Activated CD8-positive, alpha-beta memory T cell treated with anti-CD3 and anti-CD28 coated beads, Interleukin-2, amount 10 ng/mL, durations not matched to agents 7 days and 5 days (primary cell): ENCODE measurements at places on chromosomes 11 and 22. TPM values are rescaled to one million over a fixed set of nuclear protein-coding genes. Genes with fewer than 3 reads are reported as not detected.

CCDC73 gene
- total RNA-seq = not detected

OR8D4 gene
- total RNA-seq = not detected

ANO3 gene
- total RNA-seq = not detected

GRCh38 chr11:33557201-33557600 lies 143.4 kb downstream of the C11orf91 start:
- DNase-seq = no peak

GRCh38 chr11:1969035-1969434 lies 21.9 kb downstream of the MRPL23 start:
- no peak for DNase-seq
